ENCODE measurements at places on chromosomes 7 and 10.

DNA sequence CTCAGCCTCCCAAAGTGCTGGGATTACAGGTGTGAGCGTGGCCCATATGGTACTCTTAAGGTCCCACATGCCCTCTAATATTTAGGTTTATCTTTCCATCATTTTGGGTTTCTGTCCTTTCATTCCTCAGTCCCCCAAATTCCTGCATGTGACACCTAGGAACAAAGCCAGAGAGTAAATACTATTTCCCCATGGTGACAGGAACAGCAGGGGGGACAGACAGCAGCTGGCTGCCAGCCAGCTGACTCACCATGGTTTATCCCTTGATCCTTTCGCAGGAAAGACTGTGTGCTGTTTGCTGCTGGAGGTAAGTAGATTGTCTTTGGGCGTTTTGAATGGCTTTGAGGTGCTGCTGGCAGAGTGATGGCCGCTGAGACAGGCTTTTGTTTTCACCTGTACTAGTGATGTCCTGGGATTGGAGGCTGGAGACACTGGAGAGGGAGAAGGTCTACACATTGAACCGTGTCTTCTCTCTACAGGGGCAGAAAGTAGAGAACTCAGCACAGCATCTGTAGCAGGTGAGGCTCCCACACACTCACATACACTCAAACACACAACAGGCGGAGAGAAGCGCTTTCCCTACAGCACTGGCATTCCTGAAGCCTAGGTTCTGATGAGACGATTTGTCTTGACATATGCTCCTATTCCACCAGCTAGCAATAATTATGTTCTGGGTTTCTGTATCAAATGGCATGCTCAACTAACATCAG is 83.7 kb upstream of the EFCAB10 start:
- H3K36me3 ChIP-seq, result peaks cover 21% of the 10 kb centered on the region
- H3K4me1 ChIP-seq, result peaks cover 2% of the 10 kb centered on the region
- H3K27ac ChIP-seq, result no peak overlapping the region
- no peak overlapping the region for H3K4me3 ChIP-seq
- DNase-seq, result no peak

- no peak overlapping the region for H3K4me3 ChIP-seq
- H3K4me1 ChIP-seq, result no peaks in the 10 kb centered on the region
- no peaks in the 10 kb centered on the region for H3K36me3 ChIP-seq
- DNase-seq, result no peak
These were observed 49.6 kb upstream of the TOMM7 start for GRCh38 chr7:22872096-22872807.

DNA sequence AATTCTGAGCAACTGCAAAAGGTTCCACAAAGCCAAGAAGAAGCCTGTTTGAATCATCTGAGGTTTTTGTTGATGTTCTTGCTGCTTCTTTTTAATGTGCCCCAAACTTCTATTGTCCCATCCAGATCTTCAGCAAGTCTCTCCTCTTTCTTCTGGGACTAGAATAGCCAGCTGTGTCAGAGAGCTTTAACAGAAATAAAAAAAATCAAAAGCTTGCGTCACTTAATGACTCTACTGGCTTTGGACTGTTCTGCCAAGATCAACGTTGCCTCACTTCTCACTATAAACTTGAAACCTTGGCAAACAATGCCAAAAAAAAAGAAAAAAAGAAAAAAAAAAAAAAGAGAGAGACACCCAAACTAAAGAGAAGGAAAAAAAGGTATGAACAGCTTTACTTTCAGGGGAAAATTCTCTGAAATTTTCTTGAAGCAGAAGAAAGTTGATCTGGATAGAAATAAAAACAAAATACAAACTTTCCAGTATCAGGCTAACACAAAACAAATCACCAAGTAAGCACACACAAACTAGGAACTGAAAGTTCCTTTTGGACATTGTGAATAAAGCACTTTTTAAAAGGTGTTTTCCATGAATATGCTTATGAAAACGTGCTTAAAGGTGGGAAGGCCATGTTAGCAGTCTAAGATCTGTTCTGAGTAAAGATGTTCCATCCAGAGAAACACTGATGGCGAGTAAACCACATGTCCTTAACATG is 14.8 kb downstream of the USP54 start:
- no peak overlapping the region for H3K4me3 ChIP-seq
- DNase-seq, result no peak
- no peaks in the 10 kb centered on the region for H3K27me3 ChIP-seq

DNA sequence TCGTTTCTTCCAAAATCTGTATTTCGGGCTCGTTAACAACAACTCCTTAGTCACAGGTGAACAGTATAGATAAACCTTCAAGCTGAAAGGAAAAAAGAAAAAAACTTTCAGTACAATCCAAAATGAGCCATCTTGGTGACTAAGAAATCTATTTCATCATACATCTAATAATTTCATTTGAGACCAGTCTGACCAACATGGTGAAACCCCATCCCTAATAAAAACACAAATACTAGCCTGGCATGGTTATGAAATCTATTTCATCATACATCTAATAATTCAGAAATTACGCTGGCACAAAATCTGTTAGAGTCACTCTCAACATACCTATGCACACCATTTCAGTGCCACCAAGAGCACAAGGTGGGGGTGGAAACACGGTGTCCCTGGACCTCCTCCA is 8.8 kb downstream of the DCLRE1C start:
- H3K36me3 ChIP-seq, result peaks cover 16% of the 10 kb centered on the region
- DNase-seq, result no peak
- no peak overlapping the region for H3K27ac ChIP-seq
- H3K4me3 ChIP-seq, result no peak overlapping the region

DNA sequence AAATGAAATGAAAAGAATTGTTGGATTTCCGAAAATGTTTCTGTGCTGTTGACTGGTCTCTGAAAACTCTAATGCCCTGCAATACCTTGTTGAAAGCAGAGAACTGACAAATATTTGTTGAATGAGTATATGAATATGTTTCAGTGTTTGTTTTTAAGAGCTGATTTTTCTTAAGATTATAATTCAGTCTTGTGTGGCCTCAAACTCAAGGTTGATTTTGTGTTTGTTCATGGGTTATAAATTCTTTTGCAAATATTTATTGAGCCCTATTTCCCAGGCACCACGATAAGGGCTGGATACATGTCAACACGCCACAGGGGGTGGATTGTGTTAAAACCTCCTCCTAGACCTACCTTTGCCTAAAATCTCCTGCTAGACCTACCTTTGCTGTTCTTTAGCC is 203.9 kb upstream of the PLPP4 start:
- no peaks in the 10 kb centered on the region for H3K4me1 ChIP-seq
- H3K27ac ChIP-seq, result no peak overlapping the region
- no peaks in the 10 kb centered on the region for H3K36me3 ChIP-seq
- H3K27me3 ChIP-seq, result peaks cover 16% of the 10 kb centered on the region
- H3K4me3 ChIP-seq, result no peak overlapping the region
- no peak for DNase-seq

GRCh38 chr7:116340943-116341907 is 130.9 kb downstream of the TES start:
- no peak overlapping the region for H3K27ac ChIP-seq
- no peaks in the 10 kb centered on the region for H3K36me3 ChIP-seq
- H3K4me1 ChIP-seq, result peaks cover 3% of the 10 kb centered on the region
- no peaks in the 10 kb centered on the region for H3K27me3 ChIP-seq

DNA sequence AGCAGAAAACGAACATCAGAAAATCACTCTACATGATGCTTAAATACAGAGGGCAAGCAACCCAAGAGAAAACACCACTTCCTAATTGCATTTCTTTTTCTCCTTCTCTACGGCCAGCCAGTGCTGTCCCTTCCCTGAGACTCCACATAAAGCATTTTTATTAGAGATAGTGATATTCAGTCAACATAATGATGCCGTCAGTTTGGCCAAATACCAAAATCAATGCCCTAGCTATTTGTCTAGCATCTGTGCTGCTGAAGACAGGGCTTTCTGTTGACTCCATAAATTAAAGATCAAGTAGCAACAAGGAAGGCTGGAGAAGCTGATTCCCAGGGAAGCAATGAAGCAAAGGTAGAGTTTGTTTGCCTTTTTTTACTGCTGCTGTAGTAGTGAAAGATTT is 1024.9 kb downstream of the REEP3 start:
- H3K27me3 ChIP-seq, result no peaks in the 10 kb centered on the region
- DNase-seq, result no peak
- no peaks in the 10 kb centered on the region for H3K36me3 ChIP-seq
- H3K27ac ChIP-seq, result no peak overlapping the region
- no peaks in the 10 kb centered on the region for H3K4me1 ChIP-seq
- no peak overlapping the region for H3K4me3 ChIP-seq

- H3K27me3 ChIP-seq, result no peaks in the 10 kb centered on the region
- no peak overlapping the region for H3K27ac ChIP-seq
- no peak for DNase-seq
These were observed 315.7 kb downstream of the TNS3 start for GRCh38 chr7:47266131-47266706.

DNA sequence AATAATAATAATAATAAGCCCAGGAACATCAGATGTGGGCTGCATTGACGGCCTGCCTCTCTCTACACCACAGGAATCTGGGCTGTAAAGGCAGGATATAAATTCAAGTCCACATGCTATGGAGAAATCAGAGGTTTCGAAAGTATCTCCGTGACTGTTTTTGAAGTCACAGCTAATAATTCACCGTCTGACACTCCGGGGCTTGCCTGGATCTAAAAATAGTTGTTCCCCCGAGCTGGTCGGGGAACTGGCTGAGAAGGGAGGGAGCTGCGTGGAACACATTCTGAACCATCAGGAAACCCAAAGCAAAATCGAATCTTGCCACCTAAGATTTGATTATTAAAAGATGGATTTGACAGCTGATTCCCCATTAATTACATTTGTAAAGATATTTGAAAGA is 35.4 kb downstream of the KLF6 start:
- H3K27ac ChIP-seq, result peak overlapping the region; percentile 75
- H3K4me3 ChIP-seq, result peak overlapping the region; percentile 52
- no peak for DNase-seq

- H3K36me3 ChIP-seq, result no peaks in the 10 kb centered on the region
- peak overlapping the region; percentile 51 for H3K4me3 ChIP-seq
- H3K27me3 ChIP-seq, result peaks cover 95% of the 10 kb centered on the region
- DNase-seq, result no peak
- peaks cover 21% of the 10 kb centered on the region for H3K4me1 ChIP-seq
- no peak overlapping the region for H3K27ac ChIP-seq
These were observed 2.8 kb downstream of the SP8 start for GRCh38 chr7:20783700-20784387.

DNA sequence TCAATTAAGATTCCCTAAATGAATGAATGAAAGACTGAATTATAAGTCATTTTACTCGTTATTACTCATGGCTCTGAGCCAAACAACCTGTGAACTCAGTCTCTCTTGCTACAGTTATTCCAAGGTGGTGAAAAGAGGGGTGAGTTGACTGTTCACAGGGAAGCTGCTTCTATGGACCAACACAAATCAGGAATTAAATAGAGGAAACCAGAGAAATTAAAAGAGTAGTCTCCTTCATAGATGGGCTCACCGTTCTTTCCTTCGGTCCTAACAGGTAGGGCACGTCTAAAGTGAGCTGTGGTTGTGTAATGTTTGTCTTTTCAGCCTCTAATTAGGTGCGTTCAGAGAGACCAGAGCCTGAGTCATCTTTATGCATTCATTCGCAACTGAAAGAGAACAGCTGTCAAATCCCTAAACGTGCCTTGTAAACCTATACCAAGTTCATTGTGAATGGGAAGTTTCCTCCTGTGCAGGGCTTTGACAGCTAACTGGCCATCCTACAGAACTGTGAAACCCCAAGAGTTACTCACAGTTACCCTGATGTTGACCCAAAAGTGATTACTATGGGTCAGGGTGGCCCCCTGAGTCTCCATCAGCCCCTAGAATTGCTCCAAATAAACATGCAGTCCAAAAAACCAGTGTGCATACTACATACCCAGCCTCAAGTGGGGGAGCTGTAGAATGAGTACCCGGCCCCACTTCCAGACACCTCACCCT is 18.2 kb upstream of the C10orf53 start:
- H3K27ac ChIP-seq, result no peak overlapping the region
- H3K4me3 ChIP-seq, result no peak overlapping the region
- H3K27me3 ChIP-seq, result peaks cover 43% of the 10 kb centered on the region
- no peaks in the 10 kb centered on the region for H3K36me3 ChIP-seq
- no peak for DNase-seq

DNA sequence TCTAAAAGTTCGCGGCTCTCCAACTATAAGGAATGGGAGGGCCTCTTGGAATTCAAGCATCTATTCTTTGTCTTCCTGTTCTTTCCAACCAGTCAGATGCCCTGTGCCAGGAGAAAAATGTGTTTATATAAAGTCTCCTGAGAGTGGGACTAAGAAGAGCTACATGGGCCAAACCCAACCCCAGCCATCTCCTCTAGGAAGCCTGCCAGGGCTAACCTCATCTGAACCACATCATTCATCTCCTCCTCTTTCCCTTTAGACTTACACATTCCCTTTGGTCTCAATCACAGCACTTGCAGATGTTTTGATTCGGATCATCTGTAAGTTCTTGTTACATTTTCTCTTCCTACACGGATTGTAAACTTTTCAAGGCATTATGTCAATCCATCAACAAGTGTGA is 62.6 kb downstream of the DOCK4 start:
- no peak overlapping the region for H3K27ac ChIP-seq
- peaks cover 32% of the 10 kb centered on the region for H3K4me1 ChIP-seq
- H3K27me3 ChIP-seq, result no peaks in the 10 kb centered on the region
- no peak overlapping the region for H3K4me3 ChIP-seq
- no peak for DNase-seq
- no peaks in the 10 kb centered on the region for H3K36me3 ChIP-seq

DNA sequence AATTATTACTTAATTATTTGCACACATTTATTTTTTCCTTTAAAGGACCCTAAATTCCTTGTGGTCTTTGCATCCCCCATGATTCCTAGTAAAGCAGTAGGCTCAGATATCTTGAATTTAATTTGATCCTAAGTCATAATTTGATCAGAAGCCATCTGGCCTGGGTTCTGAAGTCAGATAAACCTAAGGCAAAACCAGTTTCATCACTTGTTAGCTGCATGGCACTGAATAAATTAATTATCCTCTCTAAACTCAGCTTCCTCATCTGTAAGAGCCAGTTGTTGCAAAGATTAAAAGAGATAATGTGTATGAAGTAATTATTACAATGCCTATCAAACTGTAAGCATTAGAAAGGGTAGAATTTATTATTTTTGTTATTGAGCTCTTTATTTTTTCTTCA is 293.1 kb downstream of the GRM8 start:
- H3K27me3 ChIP-seq, result peaks cover 10% of the 10 kb centered on the region
- no peaks in the 10 kb centered on the region for H3K4me1 ChIP-seq
- no peak overlapping the region for H3K27ac ChIP-seq
- no peaks in the 10 kb centered on the region for H3K36me3 ChIP-seq
- no peak overlapping the region for H3K4me3 ChIP-seq
